ENCODE measurements at places on chromosomes 12 and 14.
A peak's percentile ranks its signal among the peaks of the same experiment; 100 is the strongest.

- DNase-seq = peak; percentile 88
Observed at GRCh38 chr12:6764011-6764828, 1.9 kb upstream of the PTMS start.

DNA sequence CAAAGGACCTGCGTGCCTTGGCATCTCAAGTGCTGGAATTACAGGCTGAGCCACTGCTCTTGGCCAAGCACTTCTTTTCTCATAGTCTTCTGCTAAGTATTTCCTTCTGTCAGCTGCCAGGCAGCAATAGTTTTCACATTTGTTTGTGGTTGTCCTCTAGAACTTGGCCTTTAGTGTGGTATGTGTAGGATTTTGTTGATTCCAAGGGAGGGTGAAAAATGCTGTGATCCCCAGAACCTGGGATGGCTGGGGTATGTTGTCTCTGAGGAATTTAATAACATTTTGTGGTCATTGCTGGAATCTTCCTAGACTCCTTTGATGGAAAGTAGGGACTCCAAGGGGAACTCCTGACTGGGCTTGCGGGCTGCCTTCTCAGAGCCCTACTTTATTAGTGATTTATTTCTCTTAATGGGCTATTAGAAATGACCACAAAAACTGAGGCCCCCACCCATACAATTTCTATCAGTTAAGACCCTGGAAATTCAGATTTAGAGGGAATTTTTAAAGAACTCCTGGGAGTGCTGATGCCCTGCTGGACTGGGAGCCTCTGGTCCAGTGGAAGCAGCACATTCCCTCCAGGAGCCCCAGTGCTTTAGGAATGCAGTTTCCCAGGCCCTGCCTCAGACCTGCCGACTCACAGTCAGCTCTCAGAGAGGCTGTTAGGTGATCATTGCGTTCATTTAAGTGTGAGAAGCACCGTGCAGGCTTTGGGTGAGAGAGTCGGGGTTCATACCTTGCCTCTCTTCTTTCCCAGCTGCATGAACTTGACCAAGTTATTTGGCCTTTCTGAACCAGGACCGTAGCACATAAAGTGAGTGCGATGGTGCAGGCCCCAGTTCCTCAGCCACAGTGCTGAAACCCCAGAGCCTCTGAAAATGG, 22.7 kb downstream of the TRAF3 start:
- no peak for DNase-seq

DNA sequence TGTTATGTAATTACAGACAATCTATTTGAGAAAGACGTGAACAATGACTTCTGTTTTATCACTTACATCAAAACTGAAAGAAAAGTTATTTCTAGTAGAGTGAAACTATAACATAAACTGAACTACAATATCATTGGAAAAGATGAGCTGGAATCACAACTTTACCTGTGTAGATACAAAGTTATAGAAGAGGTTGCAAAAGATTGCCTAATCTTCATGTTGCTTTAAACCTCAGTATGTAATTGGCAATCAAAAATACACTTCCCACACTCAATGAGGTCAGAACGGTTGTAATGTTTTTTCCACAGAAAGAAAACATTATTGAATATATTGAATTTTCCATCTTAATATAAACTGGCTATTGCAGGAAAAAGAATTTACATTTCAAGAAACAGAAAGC, 37.7 kb upstream of the GXYLT1 start:
- no peak for DNase-seq

GRCh38 chr14:103141117-103141796, 18.0 kb downstream of the TNFAIP2 start:
- peak; percentile 35 for DNase-seq

GRCh38 chr14:60964904-60965303, 16.0 kb downstream of the TRMT5 start:
- no peak for DNase-seq

- DNase-seq = no peak
Observed at GRCh38 chr12:123839826-123840225, 77.7 kb downstream of the DNAH10 start.

DNA sequence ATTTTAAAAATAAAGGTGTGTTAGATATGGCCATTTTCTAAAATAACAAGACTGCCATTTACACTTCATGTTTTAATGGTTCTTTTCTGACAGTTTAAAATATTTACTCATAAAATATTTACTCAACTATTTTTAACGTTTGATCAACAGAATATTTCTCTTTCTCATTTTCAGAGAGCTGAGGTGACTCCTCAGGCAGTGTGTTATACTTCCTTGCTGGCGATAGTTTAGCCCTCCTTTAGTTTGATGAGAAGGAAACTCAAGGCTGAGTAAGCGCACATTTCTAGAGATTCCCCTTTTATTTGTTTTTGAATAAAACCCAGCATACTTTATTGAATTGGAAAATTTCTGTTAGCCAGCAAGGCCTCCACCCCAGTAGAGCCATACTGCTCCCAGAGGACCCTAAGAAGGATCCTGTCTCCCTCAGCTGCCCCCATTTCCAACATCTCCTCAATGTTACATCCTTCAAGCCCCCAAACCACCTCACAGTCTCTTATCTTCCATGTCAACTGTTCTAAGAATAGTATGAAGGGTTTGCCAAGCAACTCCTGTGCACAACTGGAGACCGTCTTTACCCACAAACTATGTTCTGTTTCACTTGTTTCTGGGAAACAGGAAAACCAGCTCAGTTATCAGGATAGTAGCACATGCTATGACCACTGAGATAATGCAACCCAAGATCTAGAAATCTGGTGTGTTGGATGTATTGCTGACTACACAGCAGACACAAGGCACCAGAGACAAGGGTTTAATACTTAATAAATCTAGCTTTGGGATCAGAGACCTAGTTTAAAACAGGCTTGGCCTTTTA, 129.5 kb downstream of the STXBP6 start:
- DNase-seq = no peak

DNA sequence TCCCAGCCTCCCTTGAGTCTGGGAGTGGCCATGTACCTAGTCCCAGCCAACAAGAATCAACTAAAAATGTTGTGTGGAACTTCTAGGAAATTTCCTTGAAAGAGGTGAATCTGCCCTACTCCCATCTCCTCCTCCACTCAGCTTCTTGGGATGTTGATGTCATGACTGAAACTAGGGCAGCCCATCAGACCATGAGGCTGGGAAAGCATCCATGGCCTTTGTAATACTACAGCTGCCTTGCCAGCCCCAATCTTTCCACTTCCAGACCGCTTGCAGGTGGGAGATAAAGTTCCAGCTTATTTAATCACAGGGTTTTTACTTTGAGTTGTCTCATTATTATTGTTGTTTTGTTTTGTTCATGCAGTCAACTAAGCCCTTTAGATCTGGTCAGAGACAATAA, 170.3 kb upstream of the LMNTD1 start:
- DNase-seq = no peak

DNA sequence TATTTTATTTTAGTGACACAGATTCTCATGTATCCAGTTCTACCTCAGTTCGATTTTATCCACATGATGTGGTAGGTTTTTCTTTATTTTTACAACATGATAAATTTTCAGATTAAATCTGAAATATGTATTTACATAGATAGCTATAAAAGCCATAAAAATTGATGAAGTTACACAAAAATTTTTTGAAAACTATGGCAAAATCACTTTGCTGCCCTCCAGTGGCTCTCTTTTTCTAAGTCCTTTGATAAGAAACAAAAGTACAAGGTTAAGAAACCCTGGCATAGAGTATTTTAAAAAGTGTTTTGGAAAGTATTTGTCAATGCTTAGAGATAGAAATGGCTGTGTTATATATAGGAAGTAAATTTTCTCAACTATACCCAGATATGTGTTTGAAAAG, 104.2 kb downstream of the PCNX1 start:
- no peak for DNase-seq

DNA sequence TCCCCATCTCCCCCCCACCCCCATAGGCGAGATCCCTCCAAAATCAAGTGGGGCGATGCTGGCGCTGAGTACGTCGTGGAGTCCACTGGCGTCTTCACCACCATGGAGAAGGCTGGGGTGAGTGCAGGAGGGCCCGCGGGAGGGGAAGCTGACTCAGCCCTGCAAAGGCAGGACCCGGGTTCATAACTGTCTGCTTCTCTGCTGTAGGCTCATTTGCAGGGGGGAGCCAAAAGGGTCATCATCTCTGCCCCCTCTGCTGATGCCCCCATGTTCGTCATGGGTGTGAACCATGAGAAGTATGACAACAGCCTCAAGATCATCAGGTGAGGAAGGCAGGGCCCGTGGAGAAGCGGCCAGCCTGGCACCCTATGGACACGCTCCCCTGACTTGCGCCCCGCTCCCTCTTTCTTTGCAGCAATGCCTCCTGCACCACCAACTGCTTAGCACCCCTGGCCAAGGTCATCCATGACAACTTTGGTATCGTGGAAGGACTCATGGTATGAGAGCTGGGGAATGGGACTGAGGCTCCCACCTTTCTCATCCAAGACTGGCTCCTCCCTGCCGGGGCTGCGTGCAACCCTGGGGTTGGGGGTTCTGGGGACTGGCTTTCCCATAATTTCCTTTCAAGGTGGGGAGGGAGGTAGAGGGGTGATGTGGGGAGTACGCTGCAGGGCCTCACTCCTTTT, 2.7 kb downstream of the GAPDH start:
- DNase-seq = no peak

GRCh38 chr14:77242752-77243151, 28.3 kb downstream of the NGB start:
- no peak for DNase-seq

DNA sequence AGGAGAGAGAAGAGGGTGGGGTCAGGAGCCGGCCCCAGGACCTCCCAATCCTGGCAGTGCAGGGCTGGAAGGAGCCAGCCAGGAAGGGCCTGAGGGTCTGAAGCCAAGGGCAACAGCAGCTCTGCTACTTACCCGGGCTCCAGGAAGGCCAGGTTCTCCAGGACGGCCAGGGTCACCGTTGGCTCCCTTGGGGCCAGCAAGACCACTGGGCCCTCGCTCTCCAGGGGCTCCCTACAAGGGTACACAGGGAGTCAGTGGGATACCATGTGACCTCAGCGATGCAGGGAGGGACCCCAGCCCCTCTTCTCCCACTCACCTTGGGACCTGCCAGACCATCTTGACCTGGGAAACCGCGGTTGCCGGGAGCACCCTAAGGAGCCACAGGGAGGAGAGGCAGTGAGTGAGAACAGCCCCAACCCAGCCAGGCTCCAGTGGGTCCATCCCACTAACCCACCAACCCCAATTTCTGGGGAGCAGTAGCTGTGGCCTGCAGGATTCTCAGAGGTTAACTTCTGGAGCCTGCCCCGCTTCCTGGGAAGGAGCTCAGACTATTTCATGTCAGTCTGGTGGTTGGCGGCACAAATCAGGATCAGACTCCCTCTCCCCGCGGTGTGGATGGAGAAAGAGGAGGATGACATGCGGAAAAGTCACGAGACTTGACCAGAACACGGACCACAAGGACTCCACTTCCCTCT, 18.5 kb downstream of the COL2A1 start:
- no peak for DNase-seq

DNA sequence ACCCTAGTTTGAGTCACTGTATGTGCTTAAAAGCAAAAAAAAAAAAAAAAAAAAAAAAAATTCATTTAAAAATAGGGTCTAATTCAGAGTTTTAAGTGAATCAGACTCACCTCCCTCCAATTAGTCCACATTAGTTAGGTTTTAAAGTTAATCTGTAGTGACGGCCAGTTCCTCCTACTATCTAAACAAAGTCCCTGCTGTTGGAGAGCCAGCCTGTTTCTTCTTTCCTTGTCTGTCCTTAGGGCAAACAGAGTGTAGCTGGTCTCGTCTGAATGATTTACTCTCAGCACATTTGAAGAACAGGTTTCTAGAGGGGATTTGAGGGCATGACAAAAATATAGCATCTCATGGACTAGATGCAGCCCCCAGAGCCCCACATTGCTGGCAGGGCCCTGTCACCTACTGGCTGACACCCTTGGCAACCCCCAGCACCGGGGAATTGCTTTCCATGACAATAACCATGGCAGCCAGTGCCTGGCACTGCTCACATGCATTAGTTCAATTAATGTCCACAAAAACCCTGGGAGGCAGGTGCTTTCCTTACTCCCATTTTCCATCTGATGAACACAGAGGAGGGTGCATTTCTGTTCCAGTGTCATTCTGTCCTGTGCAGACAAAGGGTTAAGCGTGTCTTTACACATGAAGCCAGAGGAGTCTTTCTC, 138.3 kb downstream of the PLXNC1 start:
- DNase-seq = no peak

- no peak for DNase-seq
Observed at GRCh38 chr12:49843411-49843810, 505 bp upstream of the BCDIN3D start.

DNA sequence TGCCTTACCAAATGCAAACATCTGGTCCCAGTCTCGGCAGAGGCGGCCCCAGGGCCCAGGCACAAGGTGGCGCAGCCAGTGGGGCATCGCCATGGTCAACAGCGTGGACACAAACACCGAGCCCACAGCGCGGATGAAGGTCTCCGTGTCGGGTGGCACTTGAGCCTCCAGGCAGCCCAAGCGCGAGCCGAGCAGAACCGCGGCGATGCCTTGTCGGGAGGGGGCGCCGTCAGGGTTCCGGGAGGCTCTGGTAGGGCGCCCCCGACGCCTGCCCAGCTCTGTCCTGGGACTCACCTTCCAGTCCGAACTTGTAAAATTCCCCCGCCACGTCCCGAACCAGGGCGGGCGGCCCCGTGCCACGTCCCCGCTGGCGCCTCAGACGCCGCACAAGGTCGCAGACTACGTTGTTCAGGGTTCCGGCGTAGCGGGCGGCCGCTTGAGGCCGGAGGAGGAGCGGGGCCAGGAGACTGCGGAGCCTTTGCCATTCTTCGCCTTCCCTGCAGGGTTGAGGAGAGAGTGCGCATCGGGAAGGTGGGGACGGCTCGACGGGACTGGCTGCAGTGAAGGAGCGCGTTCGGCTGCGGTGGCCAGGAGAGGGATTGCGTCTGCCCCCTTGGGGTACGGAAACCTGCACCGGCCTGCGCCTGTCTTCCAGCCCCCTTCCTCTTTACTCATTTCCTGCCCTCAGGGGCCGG, 1.7 kb downstream of the CYP27B1 start:
- DNase-seq = no peak

- DNase-seq = no peak
Observed at GRCh38 chr12:77594366-77594765, 236.3 kb upstream of the NAV3 start.

DNA sequence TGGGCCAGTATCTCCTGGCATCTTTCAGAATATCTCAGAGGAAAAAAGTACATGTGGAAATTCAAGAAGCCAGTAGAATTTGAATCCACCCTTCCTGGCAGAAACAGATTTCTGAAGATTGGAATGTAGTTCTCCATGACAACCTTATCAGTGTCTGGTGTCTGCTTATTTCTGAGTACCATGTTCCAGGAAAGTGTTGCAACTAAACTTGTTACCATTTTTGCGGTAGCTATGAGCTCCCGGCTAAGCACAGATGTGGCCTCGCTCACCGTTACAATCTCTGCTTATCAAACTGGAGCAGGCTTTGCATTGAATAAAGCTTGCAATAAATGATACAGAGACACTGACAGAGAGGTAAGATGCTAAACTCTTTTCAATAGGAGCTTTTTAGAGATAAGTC, 13.0 kb upstream of the ITPR2 start:
- no peak for DNase-seq

Data from GDM1 (cell line).